ENCODE measurements at places on chromosomes 1 and 21.

- no peak for DNase-seq
These were observed 33.3 kb downstream of the SLC66A1 start for GRCh38 chr1:19345391-19345790.

DNA sequence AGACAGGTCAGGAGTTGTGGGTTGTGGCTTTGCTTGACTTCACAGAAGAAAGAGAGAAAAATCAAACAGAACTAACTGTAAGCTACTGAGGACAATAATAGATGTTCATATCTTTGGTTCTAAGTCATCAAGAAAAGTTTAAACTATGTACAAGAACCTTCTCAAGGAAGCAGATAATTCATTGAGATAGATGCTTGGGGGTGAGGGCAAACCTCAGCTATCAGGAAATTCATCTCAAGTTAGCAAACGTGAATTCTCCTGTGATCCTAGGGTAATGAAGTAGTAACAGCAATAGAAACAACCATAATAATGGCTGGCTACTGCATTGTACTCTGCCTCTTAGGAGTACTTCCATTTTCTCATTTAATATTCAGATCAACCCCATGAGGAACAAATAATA lies 506.2 kb downstream of the PLPP3 start:
- no peak for DNase-seq

GRCh38 chr1:114322734-114323133 lies 169.1 kb upstream of the SYT6 start:
- DNase-seq: no peak

GRCh38 chr1:180781718-180782117 lies 131.0 kb upstream of the KIAA1614 start:
- DNase-seq: no peak

All from brain microvascular endothelial cell (primary cell).